ENCODE measurements at places on chromosomes 13 and 19. TPM values are rescaled to one million over a fixed set of nuclear protein-coding genes. Genes with fewer than 3 reads are reported as not detected.

Gene EDDM13
- 1.3 TPM for total RNA-seq

Gene CD37
- total RNA-seq: 19.7 TPM

Gene C2CD4C
- total RNA-seq: 0.29 TPM

Gene LILRA5
- total RNA-seq: 0.98 TPM

Gene PIH1D1
- 106 TPM for total RNA-seq

Gene PSG11
- not detected for total RNA-seq

GRCh38 chr19:47886010-47886559 is at the start of gene SULT2A1:
Gene SULT2A1, minus strand, starts transcription at chr19:47886315. Its CDS starts 58 bp downstream, at chr19:47886257.
- no peaks in the 10 kb centered on the region for H3K36me3 ChIP-seq
- H3K27me3 ChIP-seq: no peaks in the 10 kb centered on the region
- no peak for DNase-seq
- no peaks in the 10 kb centered on the region for H3K4me1 ChIP-seq

DNA sequence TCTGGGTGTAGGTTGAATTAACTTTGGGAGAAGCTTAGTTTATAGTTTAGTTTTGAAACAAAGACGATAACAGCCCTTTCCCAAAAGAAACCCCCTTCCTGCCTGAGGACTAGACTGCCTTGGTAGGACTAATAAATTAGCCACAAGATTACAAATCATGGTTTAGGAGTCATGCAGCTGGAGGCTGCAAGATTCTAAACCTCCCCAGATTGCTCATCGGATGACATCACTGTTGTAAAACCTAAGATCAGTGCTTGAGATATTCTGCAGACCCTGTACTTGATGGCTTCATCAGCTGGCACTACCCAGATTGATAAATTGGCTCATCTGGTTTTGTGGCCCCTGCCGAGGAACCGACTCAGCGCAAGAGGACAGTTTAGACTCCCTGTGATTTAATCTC is 35.9 kb upstream of the MPHOSPH8 start:
- DNase-seq: no peak
- no peaks in the 10 kb centered on the region for H3K27me3 ChIP-seq
- no peaks in the 10 kb centered on the region for H3K4me1 ChIP-seq
- no peaks in the 10 kb centered on the region for H3K36me3 ChIP-seq

DNA sequence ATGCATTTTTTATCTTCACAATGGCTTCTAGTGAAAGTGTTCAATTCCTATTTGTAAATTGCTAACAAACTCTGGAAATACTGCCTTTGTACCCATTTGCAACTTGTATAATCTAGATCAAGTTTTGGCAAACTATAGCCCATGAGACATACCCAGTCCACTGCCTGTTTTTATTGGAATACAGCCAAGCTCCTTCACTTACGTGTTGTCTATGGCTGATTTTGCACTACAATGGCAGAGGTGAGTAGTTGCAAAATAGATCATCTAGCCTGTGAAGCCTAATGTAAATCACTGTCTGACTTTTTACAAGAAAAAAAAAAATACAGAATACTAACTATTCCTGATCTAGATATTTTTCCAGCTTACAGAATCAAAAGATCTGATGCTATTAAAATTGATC is 37.1 kb downstream of the DZIP1 start:
- no peak for DNase-seq
- H3K27ac ChIP-seq: no peak overlapping the region
- no peaks in the 10 kb centered on the region for H3K36me3 ChIP-seq
- no peak overlapping the region for H3K4me3 ChIP-seq

DNA sequence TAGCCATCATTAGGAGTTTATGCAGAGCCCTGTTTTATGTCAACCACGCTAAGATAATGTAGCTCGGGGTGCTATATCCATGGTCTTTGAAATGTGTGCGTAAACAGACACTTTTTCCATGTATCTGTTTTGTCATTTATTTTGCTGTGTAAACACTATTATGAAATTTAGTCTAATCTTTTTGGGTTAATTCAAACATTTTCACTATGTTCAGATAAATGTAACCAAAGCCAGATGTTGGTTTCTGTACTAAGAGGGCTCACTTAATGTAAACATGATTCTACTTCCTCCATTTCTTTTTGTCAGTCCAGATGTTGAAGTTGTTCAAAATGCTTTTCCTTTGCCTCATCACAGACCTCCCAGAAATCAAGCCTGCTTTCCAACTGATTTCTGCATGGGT is 499.5 kb upstream of the GPC6 start:
- no peaks in the 10 kb centered on the region for H3K27me3 ChIP-seq
- no peak for DNase-seq
- H3K4me1 ChIP-seq: no peaks in the 10 kb centered on the region
- no peak overlapping the region for H3K4me3 ChIP-seq
- no peaks in the 10 kb centered on the region for H3K36me3 ChIP-seq

GRCh38 chr19:30144802-30145201 is 202.8 kb downstream of the URI1 start:
- no peak overlapping the region for H3K4me3 ChIP-seq
- no peak for DNase-seq
- no peak overlapping the region for H3K27ac ChIP-seq
- H3K4me1 ChIP-seq: no peaks in the 10 kb centered on the region
- no peaks in the 10 kb centered on the region for H3K27me3 ChIP-seq

- H3K36me3 ChIP-seq: no peaks in the 10 kb centered on the region
- peaks cover 13% of the 10 kb centered on the region for H3K4me1 ChIP-seq
- H3K27me3 ChIP-seq: peaks cover 10% of the 10 kb centered on the region
Observed at GRCh38 chr19:18895824-18896341, at the start of gene CERS1. Gene CERS1, minus strand, starts transcription at chr19:18896158. Its CDS starts 86 bp downstream, at chr19:18896072.

- no peaks in the 10 kb centered on the region for H3K27me3 ChIP-seq
- no peaks in the 10 kb centered on the region for H3K36me3 ChIP-seq
- H3K27ac ChIP-seq: no peak overlapping the region
- no peak for DNase-seq
- H3K4me1 ChIP-seq: no peaks in the 10 kb centered on the region
Observed at GRCh38 chr13:75804605-75805004, 168.5 kb downstream of the LMO7 start.

DNA sequence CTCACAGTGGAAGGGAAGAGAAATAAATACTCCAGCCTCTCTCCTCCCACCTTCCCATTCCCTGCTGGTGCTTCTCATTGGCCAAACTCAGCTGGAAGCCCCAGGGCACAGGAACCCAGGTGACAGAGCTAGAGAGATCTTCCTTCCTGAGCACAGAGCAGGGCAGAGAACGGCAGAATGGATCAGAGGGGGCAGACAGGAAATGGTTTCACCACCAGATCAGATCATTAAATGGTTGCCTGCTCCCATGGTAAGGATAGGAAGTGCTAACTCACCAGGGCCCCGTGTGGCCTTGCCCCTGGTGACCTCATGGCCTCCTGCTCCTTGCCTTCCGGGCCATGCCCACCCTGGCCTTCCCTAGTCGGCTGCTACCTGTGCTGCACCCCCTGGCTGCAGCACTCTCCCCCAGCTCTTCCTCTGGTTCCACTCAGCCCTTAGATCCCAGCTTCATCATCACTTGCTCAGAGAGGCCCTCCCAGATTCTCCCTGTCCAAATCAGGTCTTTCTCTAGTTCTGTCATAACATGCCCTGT is 108.7 kb downstream of the DPF1 start:
- no peaks in the 10 kb centered on the region for H3K4me1 ChIP-seq
- no peak overlapping the region for H3K4me3 ChIP-seq
- DNase-seq: no peak
- H3K27ac ChIP-seq: no peak overlapping the region
- no peaks in the 10 kb centered on the region for H3K27me3 ChIP-seq

DNA sequence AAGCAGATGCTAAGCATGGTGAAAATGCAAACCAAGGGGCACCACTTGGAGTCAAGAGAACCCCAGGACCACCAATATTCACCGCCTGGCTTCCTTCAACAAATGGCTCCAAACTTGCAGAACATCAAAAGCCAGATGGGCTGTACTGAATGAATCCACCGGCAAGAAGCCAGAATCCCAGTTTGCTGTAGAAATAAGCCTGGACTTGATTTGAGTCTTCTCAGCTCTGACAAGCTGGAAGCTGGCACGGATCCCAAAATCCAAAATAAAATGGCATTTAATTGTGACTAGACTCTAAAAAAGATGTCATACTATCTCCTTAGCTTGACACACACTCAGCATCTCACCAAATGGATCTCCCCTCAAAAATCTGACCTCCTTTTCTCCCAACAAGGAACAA is 11.9 kb downstream of the EFNB2 start:
- no peaks in the 10 kb centered on the region for H3K36me3 ChIP-seq
- H3K27ac ChIP-seq: no peak overlapping the region
- no peak overlapping the region for H3K4me3 ChIP-seq
- no peaks in the 10 kb centered on the region for H3K27me3 ChIP-seq
- DNase-seq: no peak
- H3K4me1 ChIP-seq: peaks cover 5% of the 10 kb centered on the region

- DNase-seq: no peak
- no peaks in the 10 kb centered on the region for H3K27me3 ChIP-seq
- no peak overlapping the region for H3K27ac ChIP-seq
- no peaks in the 10 kb centered on the region for H3K36me3 ChIP-seq
Observed at GRCh38 chr19:30634131-30634830, 262.1 kb downstream of the ZNF536 start.

GRCh38 chr19:13913352-13913751 is 7.4 kb downstream of the CC2D1A start:
- no peaks in the 10 kb centered on the region for H3K27me3 ChIP-seq
- peaks cover 8% of the 10 kb centered on the region for H3K36me3 ChIP-seq
- no peak overlapping the region for H3K27ac ChIP-seq

DNA sequence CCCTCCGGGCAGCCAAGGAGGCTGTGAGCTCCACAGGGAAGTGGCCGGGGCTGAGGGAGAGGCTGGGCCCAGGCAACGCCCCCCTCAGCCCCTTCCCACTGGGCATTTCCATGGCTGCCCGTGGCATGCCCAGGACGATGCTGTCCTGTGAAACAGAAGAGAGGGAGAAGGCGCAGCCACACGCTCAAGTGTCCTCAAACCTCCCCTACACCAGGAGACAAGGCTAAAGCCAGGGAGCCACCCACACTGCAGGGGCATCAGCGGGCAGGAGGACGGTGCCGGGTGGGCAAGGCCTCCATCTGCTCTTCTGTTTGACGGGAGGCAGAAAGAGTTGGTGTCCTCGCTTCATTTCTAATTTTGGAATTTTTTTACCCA is 14.2 kb upstream of the PROZ start:
- no peaks in the 10 kb centered on the region for H3K4me1 ChIP-seq
- no peak overlapping the region for H3K27ac ChIP-seq
- no peaks in the 10 kb centered on the region for H3K36me3 ChIP-seq
- H3K4me3 ChIP-seq: no peak overlapping the region
- no peaks in the 10 kb centered on the region for H3K27me3 ChIP-seq

DNA sequence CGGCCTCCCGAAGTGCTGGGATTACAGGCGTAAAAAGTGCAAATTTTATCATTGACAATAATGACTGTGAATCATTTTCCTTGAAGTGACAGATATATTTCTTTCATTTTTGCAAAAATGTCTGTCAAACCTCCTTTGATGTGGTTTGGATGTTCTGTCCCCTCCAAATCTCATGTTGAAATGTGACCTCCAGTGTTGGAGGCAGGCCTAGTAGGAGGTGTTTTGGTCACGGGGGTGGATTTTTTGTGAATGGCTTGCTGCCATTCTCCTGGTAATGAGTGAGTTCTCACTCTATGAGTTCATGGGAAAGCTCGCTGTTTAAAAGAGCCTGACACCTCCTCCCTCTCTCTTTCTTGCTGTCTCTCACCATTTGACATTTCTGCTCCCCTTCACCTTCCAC is 5.5 kb upstream of the SLC1A6 start:
- peaks cover 14% of the 10 kb centered on the region for H3K27me3 ChIP-seq
- no peaks in the 10 kb centered on the region for H3K4me1 ChIP-seq
- H3K36me3 ChIP-seq: no peaks in the 10 kb centered on the region
- no peak for DNase-seq
- no peak overlapping the region for H3K27ac ChIP-seq
- no peak overlapping the region for H3K4me3 ChIP-seq

DNA sequence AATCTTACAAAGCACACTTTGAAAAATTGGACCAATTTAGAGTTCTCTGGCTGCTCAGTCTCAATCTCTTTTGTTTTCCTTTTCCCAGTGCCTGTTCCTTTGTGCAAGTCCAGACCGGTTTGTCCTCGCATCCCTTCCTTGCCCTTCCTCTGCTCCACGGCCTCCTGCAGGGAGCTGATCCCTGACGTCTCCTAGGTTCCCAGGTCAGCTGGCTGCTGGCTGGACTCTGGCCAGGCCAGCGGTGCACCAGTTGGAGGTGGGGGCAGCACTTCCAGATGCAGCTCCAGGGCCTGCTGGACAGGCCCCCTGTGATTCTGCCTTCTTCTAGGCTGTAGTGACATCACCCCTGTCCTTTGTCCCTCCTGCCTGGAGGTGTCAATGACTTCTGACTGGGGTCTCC is 44.0 kb upstream of the KPNA3 start:
- no peaks in the 10 kb centered on the region for H3K27me3 ChIP-seq
- H3K4me1 ChIP-seq: no peaks in the 10 kb centered on the region
- H3K4me3 ChIP-seq: no peak overlapping the region

DNA sequence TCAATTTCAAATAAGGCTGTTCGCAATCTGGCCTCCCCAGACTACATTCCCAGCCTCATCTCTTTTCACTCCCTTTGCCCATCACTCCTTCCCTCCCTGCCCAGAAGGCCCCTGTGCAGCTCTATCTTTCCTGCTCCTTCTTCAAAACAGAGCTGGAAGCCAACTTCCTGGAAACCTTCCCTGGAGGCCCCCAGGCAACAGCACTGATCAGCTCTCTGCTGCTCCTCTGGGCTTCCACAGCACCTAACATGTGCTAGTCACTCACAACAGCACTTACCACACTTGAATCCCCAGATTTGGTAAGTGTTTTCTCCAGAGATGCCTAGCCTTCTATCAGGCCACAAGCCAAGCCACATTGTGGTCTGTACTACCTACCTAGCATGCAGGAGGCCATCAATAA is 9.5 kb downstream of the SMAD9 start:
- no peaks in the 10 kb centered on the region for H3K4me1 ChIP-seq
- H3K36me3 ChIP-seq: no peaks in the 10 kb centered on the region
- H3K27ac ChIP-seq: no peak overlapping the region
- no peak overlapping the region for H3K4me3 ChIP-seq
- H3K27me3 ChIP-seq: no peaks in the 10 kb centered on the region
- no peak for DNase-seq

DNA sequence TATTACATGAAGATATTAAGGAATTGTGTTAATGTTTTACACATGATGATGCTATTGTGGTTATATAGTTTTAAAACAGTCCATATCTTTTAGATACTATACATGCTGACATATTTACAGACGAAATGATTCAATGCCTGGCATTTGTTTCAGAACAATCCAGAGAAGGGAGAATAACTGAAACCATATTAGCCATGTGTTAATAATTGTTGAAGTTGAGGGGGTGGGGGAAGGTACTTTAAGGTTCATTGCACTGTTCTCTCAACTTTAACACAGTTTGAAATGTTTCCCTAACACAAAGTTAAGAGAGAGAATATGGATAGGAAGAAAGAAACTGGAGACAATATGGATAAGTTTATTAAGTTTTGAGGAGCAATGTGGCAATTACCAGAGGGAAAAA is 5.8 kb downstream of the CRYL1 start:
- H3K27me3 ChIP-seq: no peaks in the 10 kb centered on the region
- no peaks in the 10 kb centered on the region for H3K36me3 ChIP-seq
- no peak for DNase-seq
- no peak overlapping the region for H3K4me3 ChIP-seq
- H3K27ac ChIP-seq: peak overlapping the region; percentile 38

DNA sequence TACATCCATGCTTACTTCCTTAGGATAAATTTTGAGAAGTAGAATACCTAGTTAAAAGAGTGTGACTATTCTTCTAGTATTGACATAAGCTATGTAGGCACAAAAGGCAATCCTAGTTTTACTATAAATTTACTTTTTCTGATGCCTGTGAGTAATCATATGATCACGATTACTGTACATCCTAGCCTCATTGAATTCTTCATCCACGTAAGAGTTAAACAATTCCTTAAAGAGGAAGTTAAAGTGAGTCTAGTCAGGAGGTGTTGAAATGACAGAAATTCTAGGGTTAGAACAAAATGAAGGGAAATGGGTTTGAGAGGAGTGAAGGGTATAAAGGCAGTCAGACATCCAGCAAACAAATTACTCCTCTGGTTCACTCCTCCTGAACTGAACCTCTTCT is at the start of gene ACOD1:
ACOD1 (plus strand) TSS at position 363 of the 400 bp plus-strand sequence. CDS start 48 bp downstream, outside the sequence.
- H3K4me3 ChIP-seq: no peak within 1 kb of the TSS
- no peak for DNase-seq
- H3K4me1 ChIP-seq: no peaks in the 10 kb centered on the region

All from breast epithelium (tissue), 4 donors.